Calu3 (cell line): ENCODE measurements at places on chromosomes 6 and 20.
A peak's percentile ranks its signal among the peaks of the same experiment; 100 is the strongest.

DNA sequence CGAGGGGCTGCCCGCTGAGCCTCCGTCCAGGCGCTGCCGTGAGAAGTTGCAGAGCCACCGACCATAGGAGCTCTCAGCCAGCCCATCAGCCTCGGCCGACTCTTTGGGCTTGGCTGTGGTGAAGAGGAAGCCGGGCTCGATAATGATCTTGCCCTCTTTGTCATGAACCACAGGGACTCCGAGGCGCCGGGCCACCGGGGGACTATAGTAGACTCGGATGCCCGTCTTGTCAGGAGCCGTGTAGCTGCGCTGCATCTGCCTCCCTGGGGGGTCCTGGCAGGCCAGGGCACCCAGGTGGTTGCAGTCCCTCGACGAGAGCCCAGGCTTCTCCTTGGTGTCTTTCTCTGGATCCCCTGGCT is 20.5 kb upstream of the DSN1 start:
- DNase-seq = no peak
- no peak overlapping the region for H3K4me3 ChIP-seq
- H3K4me1 ChIP-seq = no peaks in the 10 kb centered on the region
- H3K27me3 ChIP-seq = no peaks in the 10 kb centered on the region
- H3K36me3 ChIP-seq = peaks cover 9% of the 10 kb centered on the region

DNA sequence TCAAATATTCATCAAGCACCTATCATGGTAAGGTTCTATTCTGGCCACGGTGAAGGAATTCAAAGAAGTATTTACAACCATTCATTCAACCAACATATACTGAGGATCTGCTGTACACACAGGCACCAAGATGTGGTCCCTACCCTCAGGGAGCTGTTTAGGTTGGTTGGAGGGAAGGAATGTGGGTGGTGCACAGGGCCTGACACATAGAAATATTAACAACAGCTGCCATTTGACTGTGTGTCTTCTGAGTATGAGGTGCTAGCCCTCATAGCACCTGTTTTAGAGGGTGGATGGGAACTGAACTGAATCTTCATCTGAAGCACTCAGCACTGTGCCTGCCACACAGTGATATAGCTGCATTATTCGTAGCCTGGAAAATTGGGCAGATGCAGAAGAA is 7.3 kb downstream of the SNPH start:
- no peak for DNase-seq
- H3K4me1 ChIP-seq = no peaks in the 10 kb centered on the region
- no peaks in the 10 kb centered on the region for H3K27me3 ChIP-seq
- no peak overlapping the region for H3K27ac ChIP-seq
- H3K4me3 ChIP-seq = no peak overlapping the region
- no peaks in the 10 kb centered on the region for H3K36me3 ChIP-seq

- no peak for DNase-seq
- H3K4me1 ChIP-seq = peaks cover 30% of the 10 kb centered on the region
- no peak overlapping the region for H3K27ac ChIP-seq
- peaks cover 80% of the 10 kb centered on the region for H3K27me3 ChIP-seq
- peaks cover 20% of the 10 kb centered on the region for H3K36me3 ChIP-seq
- H3K4me3 ChIP-seq = no peak overlapping the region
Observed at GRCh38 chr6:41370488-41371111, 35.2 kb downstream of the NCR2 start.

GRCh38 chr20:21640556-21640955 is 64.9 kb upstream of the PAX1 start:
- no peaks in the 10 kb centered on the region for H3K36me3 ChIP-seq
- no peak overlapping the region for H3K27ac ChIP-seq
- H3K4me3 ChIP-seq = no peak overlapping the region

DNA sequence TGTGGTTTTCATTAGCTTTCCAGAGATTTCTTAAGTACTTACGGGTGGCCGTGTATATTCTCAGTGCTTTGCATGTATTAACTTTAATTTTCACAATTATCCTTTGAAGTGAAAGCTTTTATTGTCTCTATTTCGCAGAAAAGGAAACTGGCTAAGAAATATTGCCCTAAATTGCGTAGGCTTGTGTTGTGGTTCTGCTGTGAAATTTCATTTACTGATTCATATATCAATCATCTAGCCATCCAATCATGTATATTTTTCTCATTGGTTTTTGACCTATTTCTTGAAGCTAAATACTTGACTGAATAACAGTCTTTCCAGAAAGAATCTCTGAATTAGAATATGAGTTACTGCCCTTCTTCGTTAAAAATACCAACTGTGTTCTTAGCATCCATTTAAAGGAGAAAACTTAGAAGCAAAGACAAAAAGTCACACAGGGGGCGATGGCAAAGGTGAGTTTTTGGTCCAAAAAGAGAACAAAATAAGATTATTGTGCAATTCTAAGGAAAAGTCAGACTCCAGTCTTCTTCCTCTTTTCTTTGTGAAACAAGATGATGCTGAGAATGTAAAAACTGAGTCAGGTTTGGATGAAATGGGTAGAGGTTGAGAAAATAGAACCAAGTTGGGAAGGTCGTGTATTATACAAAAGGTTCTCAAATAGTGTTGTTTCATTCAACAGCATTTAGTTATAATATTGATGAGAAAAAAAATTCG is 1.4 kb downstream of the CYB5R4 start:
- H3K36me3 ChIP-seq = peaks cover 14% of the 10 kb centered on the region
- peak overlapping the region; percentile 86 for H3K27ac ChIP-seq
- H3K4me1 ChIP-seq = peaks cover 23% of the 10 kb centered on the region
- H3K27me3 ChIP-seq = no peaks in the 10 kb centered on the region
- H3K4me3 ChIP-seq = peak overlapping the region; percentile 95

- DNase-seq = no peak
- no peak overlapping the region for H3K4me3 ChIP-seq
- no peak overlapping the region for H3K27ac ChIP-seq
Observed at GRCh38 chr6:24927985-24928745, 7.6 kb downstream of the RIPOR2 start.

- H3K27ac ChIP-seq = no peak overlapping the region
- DNase-seq = no peak
- peaks cover 22% of the 10 kb centered on the region for H3K4me1 ChIP-seq
- H3K27me3 ChIP-seq = no peaks in the 10 kb centered on the region
Observed at GRCh38 chr20:53834749-53835148, 235.6 kb downstream of the BCAS1 start.

- no peaks in the 10 kb centered on the region for H3K36me3 ChIP-seq
- no peak for DNase-seq
- peaks cover 9% of the 10 kb centered on the region for H3K4me1 ChIP-seq
- no peak overlapping the region for H3K27ac ChIP-seq
Observed at GRCh38 chr6:136333824-136334464, 44.3 kb upstream of the BCLAF1 start.

DNA sequence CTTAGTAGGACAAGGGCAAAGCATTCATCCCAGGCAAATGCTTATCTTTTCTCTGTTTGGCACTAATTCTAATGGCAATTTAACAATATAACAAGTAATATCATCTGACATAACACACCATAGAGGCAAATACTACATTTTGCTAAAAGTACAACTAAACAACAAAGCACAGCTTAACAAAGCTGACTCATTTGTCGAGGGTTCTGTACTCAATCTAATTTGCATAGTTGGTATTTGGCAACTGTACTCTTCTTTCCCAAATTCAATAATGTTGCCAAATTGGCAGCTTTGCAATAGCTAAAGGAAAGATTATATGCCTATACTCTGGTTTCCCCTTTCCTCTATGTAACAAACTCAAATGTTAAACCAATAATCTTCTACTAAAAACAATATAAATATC is 461.0 kb downstream of the PKHD1 start:
- no peak overlapping the region for H3K27ac ChIP-seq
- H3K4me1 ChIP-seq = no peaks in the 10 kb centered on the region
- H3K27me3 ChIP-seq = no peaks in the 10 kb centered on the region
- H3K36me3 ChIP-seq = no peaks in the 10 kb centered on the region
- H3K4me3 ChIP-seq = no peak overlapping the region

DNA sequence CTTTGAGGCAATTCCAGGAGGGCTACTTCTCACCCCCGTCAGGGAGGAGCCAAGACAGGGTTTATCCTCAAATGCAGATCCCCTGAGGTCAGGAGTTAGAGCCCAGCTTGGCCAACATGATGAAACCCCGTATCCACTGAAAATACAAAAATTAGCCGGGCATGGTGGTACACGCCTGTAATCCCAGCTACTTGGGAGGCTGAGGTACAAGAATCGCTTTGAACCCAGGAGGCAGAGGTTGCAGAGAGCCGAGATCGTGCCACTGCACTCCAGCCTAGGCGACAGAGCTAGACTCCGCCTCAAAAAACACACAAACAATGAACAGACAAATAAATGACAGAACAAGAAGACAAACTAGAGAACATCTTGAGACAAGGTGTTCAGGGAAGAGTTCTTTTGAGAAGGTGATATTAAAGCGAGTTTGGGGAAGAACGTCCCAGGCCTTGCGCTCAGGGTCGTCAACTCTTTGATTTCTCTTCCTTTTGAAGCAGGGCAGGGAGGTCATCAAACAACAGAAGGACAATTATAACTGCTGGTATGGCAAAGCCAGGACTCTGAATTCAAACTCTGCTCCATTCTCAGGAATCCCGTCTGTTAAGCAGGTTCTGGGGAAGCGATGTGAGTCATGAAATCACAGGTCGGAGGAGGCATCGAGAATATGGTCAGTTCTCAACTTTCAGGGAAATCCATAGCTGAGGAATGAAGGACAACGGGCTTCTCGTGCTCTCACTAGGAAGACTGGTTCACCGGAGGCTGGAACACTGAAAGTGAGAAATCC is 1.4 kb upstream of the RALY start:
- peak overlapping the region; percentile 82 for H3K4me3 ChIP-seq
- peaks cover 54% of the 10 kb centered on the region for H3K36me3 ChIP-seq
- no peaks in the 10 kb centered on the region for H3K27me3 ChIP-seq
- H3K27ac ChIP-seq = peak overlapping the region; percentile 82
- DNase-seq = no peak

GRCh38 chr6:165663736-165664558 is 906 bp upstream of the PDE10A start:
- peaks cover 55% of the 10 kb centered on the region for H3K36me3 ChIP-seq
- H3K27ac ChIP-seq = peak overlapping the region; percentile 81
- no peaks in the 10 kb centered on the region for H3K27me3 ChIP-seq
- H3K4me1 ChIP-seq = peaks cover 19% of the 10 kb centered on the region

- no peaks in the 10 kb centered on the region for H3K27me3 ChIP-seq
- no peak overlapping the region for H3K4me3 ChIP-seq
- no peak overlapping the region for H3K27ac ChIP-seq
- DNase-seq = no peak
Observed at GRCh38 chr6:89708316-89708715, 69.8 kb upstream of the LYRM2 start.

GRCh38 chr6:108735310-108736001 is 112.8 kb upstream of the ARMC2 start:
- peak; percentile 43 for DNase-seq
- H3K4me1 ChIP-seq = peaks cover 75% of the 10 kb centered on the region
- H3K27ac ChIP-seq = peak overlapping the region; percentile 88
- no peaks in the 10 kb centered on the region for H3K27me3 ChIP-seq

DNA sequence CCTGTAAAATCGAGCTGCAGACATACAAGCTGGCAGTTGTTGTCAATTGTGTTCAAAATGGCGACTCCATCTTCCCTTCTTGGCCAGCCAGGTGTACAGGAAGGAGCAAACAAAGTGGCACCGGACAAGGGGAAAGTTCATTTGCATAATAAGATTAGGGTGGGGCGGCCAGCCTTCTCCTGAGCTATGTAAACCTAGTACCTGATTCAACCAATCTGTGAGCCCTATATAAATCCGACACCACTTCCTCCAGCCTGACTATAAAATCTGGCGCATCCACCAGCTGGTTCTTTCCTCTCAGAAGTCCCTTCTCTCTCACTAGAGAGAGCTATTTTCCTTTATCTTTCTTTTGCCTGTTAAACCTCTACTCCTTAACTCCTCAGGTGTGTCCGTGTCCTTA is 8.1 kb upstream of the HBS1L start:
- H3K27ac ChIP-seq = no peak overlapping the region
- DNase-seq = no peak
- no peak overlapping the region for H3K4me3 ChIP-seq
- H3K36me3 ChIP-seq = no peaks in the 10 kb centered on the region
- H3K4me1 ChIP-seq = peaks cover 7% of the 10 kb centered on the region
- H3K27me3 ChIP-seq = peaks cover 17% of the 10 kb centered on the region

- H3K4me3 ChIP-seq = no peak overlapping the region
- peak; percentile 0 for DNase-seq
- no peaks in the 10 kb centered on the region for H3K27me3 ChIP-seq
Observed at GRCh38 chr20:25574411-25574810, 10.9 kb downstream of the NINL start.

GRCh38 chr6:47407300-47408281 is 70.0 kb upstream of the CD2AP start:
- peaks cover 13% of the 10 kb centered on the region for H3K36me3 ChIP-seq
- peak overlapping the region; percentile 32 for H3K4me3 ChIP-seq
- peak overlapping the region; percentile 91 for H3K27ac ChIP-seq
- no peak for DNase-seq
- no peaks in the 10 kb centered on the region for H3K27me3 ChIP-seq

GRCh38 chr6:139570166-139570565 is 195.7 kb upstream of the CITED2 start:
- H3K4me3 ChIP-seq = peak overlapping the region; percentile 1
- DNase-seq = no peak
- H3K27ac ChIP-seq = peak overlapping the region; percentile 82
- peaks cover 24% of the 10 kb centered on the region for H3K4me1 ChIP-seq
- no peaks in the 10 kb centered on the region for H3K36me3 ChIP-seq
- no peaks in the 10 kb centered on the region for H3K27me3 ChIP-seq

- no peaks in the 10 kb centered on the region for H3K4me1 ChIP-seq
- no peaks in the 10 kb centered on the region for H3K27me3 ChIP-seq
- no peaks in the 10 kb centered on the region for H3K36me3 ChIP-seq
- no peak overlapping the region for H3K4me3 ChIP-seq
- no peak overlapping the region for H3K27ac ChIP-seq
Observed at GRCh38 chr6:76451926-76452709, 379.7 kb upstream of the IMPG1 start.

DNA sequence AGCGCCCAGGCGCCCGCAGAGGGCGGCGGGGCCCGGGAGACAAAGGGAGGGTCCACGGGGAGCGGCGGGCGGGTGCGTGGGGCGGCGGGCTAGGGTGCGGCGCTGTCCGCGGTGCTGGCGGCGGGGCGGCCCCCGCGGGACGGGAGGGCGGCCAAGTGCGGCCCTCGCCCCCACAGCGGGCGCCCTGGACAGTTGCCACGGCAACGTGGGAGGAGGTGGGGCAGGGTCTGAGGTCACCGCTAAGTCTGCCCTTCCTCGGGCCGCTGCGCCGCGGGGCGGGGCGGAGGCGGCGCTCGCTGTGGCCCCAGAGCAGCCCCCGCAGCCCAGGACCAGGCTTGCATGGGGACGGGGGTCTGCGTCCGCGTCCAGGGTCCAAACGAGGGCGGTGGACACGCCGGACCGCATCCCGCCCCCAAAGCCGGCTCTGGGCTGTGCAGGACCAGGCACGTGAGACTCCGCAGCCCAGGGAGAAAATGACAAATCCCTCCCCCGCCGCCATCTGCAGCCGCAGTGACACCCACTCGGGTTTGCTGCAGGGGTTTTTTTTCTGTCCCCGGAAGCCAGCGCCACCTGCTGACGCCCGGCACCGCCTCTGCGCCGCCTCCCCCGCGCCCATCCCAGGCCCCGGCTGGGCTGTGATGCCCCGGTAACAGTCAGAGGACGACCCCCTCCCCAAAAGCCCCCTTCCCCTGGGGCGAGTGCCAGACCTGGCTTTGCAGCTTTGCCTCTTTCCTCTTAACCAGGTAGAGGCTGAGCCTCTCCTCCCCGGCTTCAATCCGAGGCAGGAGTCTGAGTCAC is 36.8 kb downstream of the YTHDF1 start:
- peaks cover 12% of the 10 kb centered on the region for H3K36me3 ChIP-seq
- no peak overlapping the region for H3K27ac ChIP-seq
- peak; percentile 75 for DNase-seq
- H3K4me1 ChIP-seq = no peaks in the 10 kb centered on the region

- no peaks in the 10 kb centered on the region for H3K4me1 ChIP-seq
- no peak overlapping the region for H3K4me3 ChIP-seq
- no peak for DNase-seq
- no peak overlapping the region for H3K27ac ChIP-seq
Observed at GRCh38 chr20:48995589-48995988, 50.5 kb upstream of the CSE1L start.
